ENCODE measurements at places on chromosomes 2 and 18. TPM values are rescaled to one million over a fixed set of nuclear protein-coding genes. Genes with fewer than 3 reads are reported as not detected.

COLEC12 gene
- total RNA-seq = 96.6 TPM

TP53I3 gene
- 39.7 TPM for total RNA-seq

TXNDC2 gene
- total RNA-seq = 0.32 TPM

IL1F10 gene
- not detected for total RNA-seq

GPR45 gene
- not detected for total RNA-seq
